Astrocyte (in vitro differentiated cells and primary cell): ENCODE measurements at places on chromosomes 16 and 17. TPM values are rescaled to one million over a fixed set of nuclear protein-coding genes. Genes with fewer than 3 reads are reported as not detected.

The TBC1D3 gene
- total RNA-seq = not detected in 2 replicates

The RHOT1 gene
- total RNA-seq = 20.1 and 20.9 TPM in 2 replicates

DNA sequence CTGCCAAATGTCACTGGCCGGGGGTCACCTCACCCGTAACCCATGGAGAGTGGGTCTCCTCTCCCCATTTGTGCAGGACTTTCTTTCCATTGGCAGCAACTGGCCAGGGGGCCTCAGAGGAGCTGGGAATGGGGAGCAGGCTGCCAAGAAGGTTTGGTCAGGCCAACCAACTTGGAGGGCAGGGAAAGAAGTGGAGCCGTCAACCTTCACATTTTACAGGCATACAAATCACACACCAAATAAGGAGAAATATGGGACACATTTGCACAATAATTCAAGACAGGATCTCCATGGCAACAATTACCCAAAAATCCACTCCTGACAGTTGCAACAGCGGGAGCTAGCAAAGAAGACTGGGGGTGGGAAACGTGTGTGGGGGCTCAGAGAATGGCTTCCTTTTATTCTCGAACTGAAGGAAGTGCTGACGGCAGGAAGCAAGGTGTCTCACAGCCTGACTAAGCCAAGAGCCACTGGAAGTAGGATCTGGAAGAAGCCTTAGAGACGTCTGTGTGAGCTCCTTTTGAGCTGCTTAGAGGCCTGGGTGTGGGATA lies 20.9 kb downstream of the RPRML start:
- no peaks in the 10 kb centered on the region for H3K4me1 ChIP-seq
- peaks cover 21% of the 10 kb centered on the region for H3K27me3 ChIP-seq
- no peak overlapping the region for H3K27ac ChIP-seq
- no peaks in the 10 kb centered on the region for H3K36me3 ChIP-seq
- no peak overlapping the region for H3K4me3 ChIP-seq

DNA sequence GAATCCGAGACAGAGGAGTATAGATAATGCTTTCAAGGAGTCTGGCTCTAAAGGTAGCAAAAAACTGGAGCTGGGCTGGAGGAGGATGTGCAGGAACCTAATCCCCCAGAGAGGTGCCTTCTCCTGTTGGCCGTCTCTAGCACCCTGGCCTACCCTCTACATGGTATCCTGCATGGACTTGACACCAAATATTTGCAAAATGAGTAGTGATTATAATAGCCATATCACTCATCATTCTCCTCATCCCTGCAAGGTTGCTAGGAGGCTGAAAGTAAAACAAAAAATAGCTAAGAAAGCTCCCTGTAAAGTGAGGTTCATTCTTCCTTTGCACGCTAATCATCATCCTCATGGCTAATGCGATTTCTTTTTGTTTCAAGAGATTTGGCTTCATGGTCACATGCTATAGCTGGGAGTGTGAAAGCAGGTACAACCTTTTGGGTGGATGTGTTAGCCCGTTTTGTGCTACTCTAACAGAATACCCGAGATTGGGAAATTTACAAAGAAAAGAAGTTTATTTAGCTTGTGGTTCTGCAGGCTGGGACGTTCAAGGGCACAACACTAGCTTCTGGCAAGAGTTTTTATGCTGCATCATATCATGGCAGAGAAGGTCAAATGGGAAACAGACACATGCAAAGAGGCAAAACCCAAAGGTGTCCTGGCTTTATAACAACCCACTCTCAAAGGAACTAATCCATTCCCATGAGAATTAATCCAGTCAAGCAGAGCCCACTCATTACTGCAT lies 27.1 kb upstream of the CIITA start:
- H3K27ac ChIP-seq = no peak overlapping the region
- no peaks in the 10 kb centered on the region for H3K4me1 ChIP-seq
- H3K36me3 ChIP-seq = no peaks in the 10 kb centered on the region
- DNase-seq = no peak
- no peak overlapping the region for H3K4me3 ChIP-seq
- H3K27me3 ChIP-seq = no peaks in the 10 kb centered on the region

- H3K4me1 ChIP-seq = peaks cover 3% of the 10 kb centered on the region
- no peak for DNase-seq
Measured at GRCh38 chr17:8413328-8413727, 15.7 kb upstream of the RNF222 start.

- peaks cover 8% of the 10 kb centered on the region for H3K4me1 ChIP-seq
- H3K36me3 ChIP-seq = no peaks in the 10 kb centered on the region
- H3K27ac ChIP-seq = no peak overlapping the region
- H3K4me3 ChIP-seq = peak overlapping the region; percentile 33
Measured at GRCh38 chr17:7651097-7651664, 455 bp downstream of the ATP1B2 start.

DNA sequence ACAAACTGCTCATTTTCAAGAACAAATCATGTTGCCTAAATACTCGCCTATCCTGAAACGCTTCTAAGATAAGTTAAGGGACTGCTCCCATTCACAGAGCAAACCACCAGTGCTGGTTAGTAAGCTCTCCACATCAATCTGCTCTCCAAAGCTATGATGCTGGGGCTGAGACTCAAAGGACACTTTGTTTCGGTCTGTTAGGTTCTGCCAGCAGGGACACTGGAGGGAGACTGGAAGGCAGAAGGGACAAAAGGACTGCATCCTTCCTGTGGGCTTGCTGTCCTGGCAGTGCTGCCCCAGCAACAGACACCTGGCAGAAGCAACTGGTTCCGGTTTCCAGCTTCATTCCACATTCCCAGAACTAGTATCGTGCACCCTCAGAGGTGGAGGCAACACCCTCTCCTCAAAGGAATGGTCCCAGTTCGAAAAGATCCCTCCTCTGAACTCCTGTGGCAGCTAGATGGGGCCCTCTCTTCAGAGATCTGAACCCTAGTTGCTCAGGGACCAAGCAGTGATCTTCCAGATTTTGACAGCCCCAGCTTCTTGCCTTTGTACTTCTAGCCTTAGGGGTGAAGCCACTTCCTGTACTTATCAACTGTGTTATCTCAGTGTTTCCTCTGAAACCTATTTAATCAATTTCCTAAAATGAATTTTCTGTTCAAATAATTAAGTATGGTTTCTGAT lies 73.4 kb upstream of the GSG1L start:
- H3K4me1 ChIP-seq = no peaks in the 10 kb centered on the region
- no peak overlapping the region for H3K27ac ChIP-seq
- peaks cover 24% of the 10 kb centered on the region for H3K36me3 ChIP-seq
- no peak overlapping the region for H3K4me3 ChIP-seq

GRCh38 chr16:30958175-30959079 lies 873 bp downstream of the SETD1A start:
- H3K4me1 ChIP-seq = peaks cover 12% of the 10 kb centered on the region
- peaks cover 35% of the 10 kb centered on the region for H3K36me3 ChIP-seq
- no peak for DNase-seq
- peak overlapping the region; percentile 78 for H3K4me3 ChIP-seq
- H3K27ac ChIP-seq = peak overlapping the region; percentile 99

GRCh38 chr17:82121246-82121645 lies 23.2 kb upstream of the FASN start:
- no peaks in the 10 kb centered on the region for H3K27me3 ChIP-seq
- H3K36me3 ChIP-seq = no peaks in the 10 kb centered on the region
- DNase-seq = no peak
- H3K4me1 ChIP-seq = peaks cover 4% of the 10 kb centered on the region
- H3K4me3 ChIP-seq = no peak overlapping the region
- H3K27ac ChIP-seq = no peak overlapping the region

DNA sequence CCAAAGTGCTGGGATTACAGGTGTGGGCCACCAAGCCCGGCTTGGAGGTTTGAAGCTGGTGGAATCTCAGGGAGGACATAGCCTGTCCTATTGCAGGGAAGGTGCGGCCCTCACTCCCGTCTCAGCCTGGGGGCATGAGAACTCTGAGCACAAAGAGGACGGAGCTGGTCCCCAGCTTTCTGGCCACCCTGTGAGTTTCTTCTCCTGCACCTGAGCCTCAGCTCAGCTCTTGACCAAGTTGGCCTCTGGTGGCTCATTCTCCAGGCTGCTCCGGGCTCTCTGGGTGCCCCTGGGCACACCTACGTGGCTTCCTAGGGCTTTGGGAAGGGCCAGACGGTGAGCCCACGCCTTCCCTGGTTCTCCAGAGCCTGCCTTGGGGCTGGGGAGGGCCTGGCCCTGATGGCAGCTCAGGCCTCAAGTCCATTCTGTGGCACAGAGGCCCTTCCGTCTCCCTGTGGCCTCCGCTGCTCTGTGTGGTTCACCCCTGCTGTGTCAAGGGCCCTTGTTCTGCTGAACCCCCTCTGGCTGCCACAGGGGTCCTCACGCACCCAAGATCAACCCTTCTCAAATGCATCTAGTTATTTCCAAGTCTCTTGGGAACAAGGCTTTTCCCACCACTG lies 6.9 kb upstream of the FASN start:
- no peak overlapping the region for H3K4me3 ChIP-seq
- H3K36me3 ChIP-seq = no peaks in the 10 kb centered on the region
- DNase-seq = no peak
- H3K27me3 ChIP-seq = no peaks in the 10 kb centered on the region
- no peak overlapping the region for H3K27ac ChIP-seq

The ANKRD11 gene
- total RNA-seq = 213 TPM in 2 replicates

GRCh38 chr16:56204816-56205215 lies 13.5 kb downstream of the GNAO1 start:
- H3K27ac ChIP-seq = no peak overlapping the region
- no peaks in the 10 kb centered on the region for H3K27me3 ChIP-seq
- DNase-seq = no peak
- H3K4me3 ChIP-seq = no peak overlapping the region
